ENCODE measurements at places on chromosomes 12 and 14. TPM values are rescaled to one million over a fixed set of nuclear protein-coding genes. Genes with fewer than 3 reads are reported as not detected.

DNA sequence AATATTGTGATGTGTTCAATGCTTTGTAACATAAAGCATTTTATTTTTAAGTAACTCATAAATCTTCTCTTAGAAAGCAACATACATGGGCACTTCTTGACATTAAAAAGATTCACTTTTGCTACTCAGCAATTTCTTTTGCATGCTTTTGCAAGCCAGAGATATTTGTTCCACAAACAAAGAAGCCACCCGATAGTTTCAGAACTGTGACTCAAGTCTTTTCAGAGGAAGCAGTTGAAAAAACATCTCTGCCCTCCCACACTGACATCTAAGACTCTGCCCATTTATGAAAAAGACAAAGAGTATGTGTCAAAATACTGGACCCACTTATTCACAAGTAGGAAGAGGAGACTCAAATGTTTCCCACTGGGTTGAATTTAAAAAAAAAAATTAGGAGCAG, 7.5 kb downstream of the APPL2 start:
- H3K4me3 ChIP-seq: no peak overlapping the region
- H3K27ac ChIP-seq: peak overlapping the region; percentile 80
- H3K4me1 ChIP-seq: peaks cover 94% of the 10 kb centered on the region

The GLS2 gene
- 12.6 TPM for total RNA-seq

DNA sequence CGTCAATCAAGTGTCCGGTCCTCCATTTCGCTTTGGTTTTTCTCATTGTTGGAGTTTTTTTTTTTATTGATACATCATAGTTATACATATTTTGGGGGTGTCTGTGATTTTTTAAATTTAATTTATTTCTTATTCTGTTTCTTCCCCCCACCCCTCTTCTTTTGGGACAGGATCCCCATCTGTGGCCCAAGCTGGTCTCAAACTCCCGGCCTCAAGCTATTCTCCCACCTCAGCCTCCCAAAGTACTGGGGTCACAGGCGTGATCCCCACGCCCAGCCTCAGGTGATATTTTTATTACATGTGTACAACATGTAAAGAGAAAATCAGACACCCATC, 51.3 kb upstream of the ZFP36L1 start:
- H3K4me3 ChIP-seq: peak overlapping the region; percentile 40
- no peak overlapping the region for H3K27ac ChIP-seq
- H3K27me3 ChIP-seq: no peaks in the 10 kb centered on the region
- H3K4me1 ChIP-seq: peaks cover 12% of the 10 kb centered on the region

The CLSTN3 gene
- total RNA-seq: 69.8 TPM

DNA sequence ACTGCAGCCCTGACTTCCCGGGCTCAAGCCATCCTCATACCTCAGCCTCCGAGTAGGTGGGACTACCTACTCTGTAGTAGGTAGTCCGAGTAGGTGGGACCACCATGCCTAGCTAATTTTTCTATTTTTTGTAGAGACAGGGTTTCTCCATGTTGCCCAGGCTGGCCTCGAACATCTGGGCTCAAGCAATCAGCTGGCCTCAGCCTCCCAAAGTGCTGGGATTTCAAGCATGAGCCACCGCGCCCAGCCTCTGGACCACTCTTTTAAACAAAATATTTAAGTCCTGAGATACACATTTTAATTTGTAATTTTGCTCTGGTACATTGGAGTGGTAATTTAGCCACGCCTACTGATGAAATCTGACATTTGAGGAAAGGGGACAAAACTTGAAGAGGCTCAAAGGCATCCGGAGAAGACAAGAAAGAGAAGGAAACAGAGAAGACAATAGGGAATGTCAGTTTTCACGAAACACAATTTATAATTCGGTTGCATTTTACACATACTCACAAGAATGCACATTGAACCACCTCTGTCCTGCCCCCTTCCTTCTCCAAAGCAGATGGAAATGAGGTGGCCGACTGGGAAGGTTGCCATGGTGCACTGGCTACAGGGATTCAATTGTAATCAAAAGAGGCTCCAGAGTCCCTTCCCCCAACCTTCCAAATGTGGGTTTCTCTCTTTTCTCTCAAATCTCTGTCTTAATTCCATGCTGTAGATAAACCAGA, 9.7 kb upstream of the TUBA1A start:
- no peaks in the 10 kb centered on the region for H3K36me3 ChIP-seq
- no peaks in the 10 kb centered on the region for H3K27me3 ChIP-seq
- peaks cover 20% of the 10 kb centered on the region for H3K4me1 ChIP-seq
- no peak for DNase-seq
- H3K4me3 ChIP-seq: no peak overlapping the region
- no peak overlapping the region for H3K27ac ChIP-seq

GRCh38 chr14:33475623-33476022, 475.3 kb downstream of the EGLN3 start:
- H3K4me1 ChIP-seq: no peaks in the 10 kb centered on the region
- H3K27me3 ChIP-seq: no peaks in the 10 kb centered on the region
- no peak overlapping the region for H3K27ac ChIP-seq
- no peak for DNase-seq
- H3K4me3 ChIP-seq: no peak overlapping the region

The KRT80 gene
- 293 TPM for total RNA-seq

DNA sequence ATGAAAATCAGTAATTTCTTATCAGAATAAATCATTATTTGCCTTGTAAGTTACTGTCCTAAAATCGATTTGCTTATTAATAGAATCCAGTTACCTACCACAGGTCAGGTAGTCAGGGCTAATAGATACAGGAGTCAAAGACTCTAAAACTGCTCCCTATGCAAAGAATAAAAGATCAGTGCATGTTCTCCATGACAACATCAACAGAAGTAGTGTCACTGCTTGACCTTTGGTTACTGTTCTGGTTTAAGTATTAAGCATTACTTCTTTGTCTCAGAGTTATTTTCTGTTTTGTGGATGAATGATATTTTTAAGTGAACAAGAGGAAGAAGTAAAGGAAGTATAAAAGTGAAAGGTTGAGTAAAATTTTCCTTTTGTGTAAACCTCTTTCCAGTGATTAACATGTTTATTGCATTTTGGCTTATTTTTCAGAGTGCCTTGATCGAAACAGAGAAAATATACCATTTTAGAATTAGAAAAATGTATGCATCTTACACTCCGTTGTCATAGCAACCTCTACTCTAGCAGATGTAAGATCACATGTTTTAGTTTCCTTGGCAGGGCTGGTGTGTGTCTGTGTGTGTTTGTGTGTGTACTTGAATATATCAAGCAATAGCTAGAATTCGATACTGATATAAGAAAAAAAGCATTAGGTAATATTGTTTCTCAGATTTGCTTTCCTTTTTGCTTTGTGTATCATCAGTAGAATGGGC, 44.7 kb downstream of the ABCD2 start:
- no peaks in the 10 kb centered on the region for H3K4me1 ChIP-seq
- H3K27me3 ChIP-seq: no peaks in the 10 kb centered on the region
- H3K27ac ChIP-seq: no peak overlapping the region
- DNase-seq: no peak
- H3K4me3 ChIP-seq: no peak overlapping the region

DNA sequence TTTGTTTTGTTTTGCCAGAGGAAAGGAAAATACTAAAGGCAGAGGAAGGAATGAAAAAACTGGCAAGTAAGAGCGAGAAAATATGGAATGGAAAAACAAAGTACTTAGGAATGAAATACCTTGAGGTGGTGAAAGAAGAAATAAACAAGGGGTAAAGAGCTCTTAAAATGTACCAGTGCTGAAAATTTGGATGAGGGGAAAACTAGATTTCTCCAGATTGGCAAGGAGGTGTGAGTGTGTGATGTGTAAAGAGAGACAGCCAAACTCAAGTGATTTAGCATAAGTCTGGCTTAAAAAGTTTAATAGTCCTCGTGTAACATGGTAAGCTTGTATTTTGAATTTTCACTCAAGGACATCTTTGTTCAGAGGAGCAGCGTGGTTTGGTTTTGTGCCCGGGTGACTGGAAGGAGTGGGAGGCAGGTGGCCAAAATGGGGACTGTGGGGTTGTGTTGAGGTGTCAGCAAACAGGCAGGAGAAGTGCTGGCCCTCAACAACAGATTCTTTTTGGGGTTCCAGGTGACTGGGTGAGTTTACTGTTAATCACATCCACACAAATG, 102.7 kb downstream of the DACT1 start:
- H3K36me3 ChIP-seq: no peaks in the 10 kb centered on the region
- no peaks in the 10 kb centered on the region for H3K4me1 ChIP-seq
- H3K27me3 ChIP-seq: no peaks in the 10 kb centered on the region
- no peak overlapping the region for H3K4me3 ChIP-seq

The AMHR2 gene
- not detected for total RNA-seq

- H3K27ac ChIP-seq: no peak overlapping the region
- H3K36me3 ChIP-seq: no peaks in the 10 kb centered on the region
- no peaks in the 10 kb centered on the region for H3K4me1 ChIP-seq
- H3K27me3 ChIP-seq: no peaks in the 10 kb centered on the region
- H3K4me3 ChIP-seq: no peak overlapping the region
Measured at GRCh38 chr12:69170293-69170692, 69.1 kb upstream of the CPSF6 start.

DNA sequence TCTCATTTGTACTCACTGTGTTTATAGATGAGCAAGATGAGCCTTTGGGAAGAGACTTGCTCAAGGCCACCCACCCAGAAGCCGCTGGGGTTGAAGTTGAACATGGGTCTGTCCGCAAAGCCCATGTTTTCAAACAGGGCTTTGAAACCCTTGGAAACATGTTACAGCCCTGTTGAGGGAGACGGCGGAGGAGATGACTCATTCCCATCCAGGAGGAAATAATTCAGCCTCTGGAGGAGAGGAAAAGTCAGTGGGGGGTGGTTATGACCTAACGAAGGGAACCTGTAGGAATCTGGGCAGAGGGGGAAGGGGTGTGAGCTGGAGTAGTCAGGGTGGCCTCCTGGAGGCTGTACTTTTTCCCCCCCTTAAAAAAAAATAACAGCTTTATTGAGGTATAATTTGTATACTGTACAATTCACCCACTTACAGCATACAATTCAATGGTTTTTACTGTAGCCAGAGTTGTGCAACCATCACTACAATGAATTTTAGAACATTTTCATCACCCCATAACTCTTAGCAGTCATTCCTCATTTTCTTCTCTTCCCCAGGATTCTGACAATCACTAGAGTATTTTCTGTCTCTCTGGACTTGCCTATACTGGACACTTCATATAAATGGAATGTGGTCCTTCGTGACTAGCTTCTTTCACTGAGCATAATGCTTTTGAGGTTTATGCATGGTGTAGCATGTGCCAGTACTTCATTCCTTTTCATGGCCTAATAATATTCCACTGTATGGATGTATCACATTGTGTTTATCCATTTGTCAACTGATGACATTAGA, 1.9 kb upstream of the RIN3 start:
- no peaks in the 10 kb centered on the region for H3K36me3 ChIP-seq
- peaks cover 28% of the 10 kb centered on the region for H3K4me1 ChIP-seq
- no peak overlapping the region for H3K27ac ChIP-seq
- no peaks in the 10 kb centered on the region for H3K27me3 ChIP-seq
- H3K4me3 ChIP-seq: no peak overlapping the region

The CISTR gene
- not detected for total RNA-seq

- DNase-seq: no peak
- no peaks in the 10 kb centered on the region for H3K27me3 ChIP-seq
- H3K4me3 ChIP-seq: no peak overlapping the region
- H3K36me3 ChIP-seq: peaks cover 8% of the 10 kb centered on the region
- H3K4me1 ChIP-seq: peaks cover 10% of the 10 kb centered on the region
- no peak overlapping the region for H3K27ac ChIP-seq
Measured at GRCh38 chr14:24246765-24247212, 4.4 kb upstream of the TINF2 start.

DNA sequence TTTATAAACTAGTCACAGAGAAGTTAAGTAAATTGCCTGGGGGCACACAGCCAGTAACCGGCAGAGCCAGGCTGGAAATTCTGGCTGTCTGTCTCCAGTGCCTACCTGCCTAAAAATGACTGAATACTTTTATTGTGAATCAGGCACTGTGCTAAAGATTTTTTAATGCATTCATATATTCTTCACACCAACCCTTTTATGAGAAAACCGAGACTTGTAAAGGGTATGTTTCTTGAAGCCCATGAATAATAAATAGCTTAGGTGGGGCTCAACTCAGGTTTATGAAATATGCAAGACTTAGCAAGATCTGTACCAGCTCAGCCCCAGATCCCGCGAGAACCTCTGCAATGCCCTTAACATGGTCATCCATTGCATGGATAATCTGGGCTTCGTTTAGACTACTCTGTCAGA, 60.8 kb downstream of the TMCC3 start:
- H3K27me3 ChIP-seq: no peaks in the 10 kb centered on the region
- H3K4me1 ChIP-seq: peaks cover 13% of the 10 kb centered on the region
- no peak overlapping the region for H3K27ac ChIP-seq
- no peak overlapping the region for H3K4me3 ChIP-seq
- no peak for DNase-seq
- no peaks in the 10 kb centered on the region for H3K36me3 ChIP-seq

DNA sequence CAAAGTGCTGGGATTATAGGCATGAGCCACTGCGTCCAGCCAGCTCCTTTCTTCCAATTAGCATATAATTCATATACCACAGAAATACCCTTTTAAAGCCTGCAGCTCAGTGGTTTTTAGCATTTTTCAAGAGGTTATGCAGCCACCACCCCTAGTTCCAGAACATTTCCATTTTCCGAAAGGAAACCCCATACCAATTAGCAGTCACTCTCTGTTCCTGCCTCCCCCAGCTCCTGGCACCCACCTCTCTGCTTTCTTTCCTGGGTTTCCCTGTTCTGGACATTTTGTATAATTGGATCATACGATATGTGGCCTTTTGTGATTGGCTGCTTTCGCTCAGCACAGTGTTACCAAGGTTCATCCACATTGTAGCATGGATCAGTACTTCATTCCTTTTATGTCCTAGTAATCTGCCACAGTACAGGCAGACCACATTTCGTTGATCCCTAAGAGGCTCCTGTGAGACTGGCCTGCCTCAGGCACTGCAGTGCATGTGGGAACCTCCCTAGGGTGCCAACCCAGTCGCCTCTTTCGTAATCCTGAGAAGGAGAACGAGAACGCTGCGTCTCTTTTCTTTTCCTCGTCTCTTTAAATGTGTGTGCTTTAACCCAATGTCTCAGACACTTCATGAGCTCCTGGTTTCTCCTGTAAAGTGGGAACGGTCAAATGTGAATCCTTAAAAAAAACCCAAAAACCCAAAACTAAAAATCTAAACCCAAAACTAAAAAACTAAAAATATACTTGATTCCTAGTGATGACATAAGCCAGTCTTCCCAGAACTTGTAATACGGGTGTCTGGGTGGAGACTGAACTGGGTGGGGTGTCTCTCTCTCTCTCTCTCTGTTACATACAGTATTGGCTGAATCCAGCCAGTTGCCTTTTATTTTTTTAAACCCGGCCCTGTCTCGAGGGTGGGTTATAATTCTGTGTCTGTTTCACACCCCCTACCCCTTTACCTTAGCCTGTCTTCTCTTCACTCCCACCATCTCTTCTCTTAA, 14.7 kb downstream of the AACS start:
- peak; percentile 79 for DNase-seq
- peak overlapping the region; percentile 77 for H3K27ac ChIP-seq
- H3K4me1 ChIP-seq: peaks cover 34% of the 10 kb centered on the region
- no peak overlapping the region for H3K4me3 ChIP-seq

The MGST1 gene
- 72.8 TPM for total RNA-seq

GRCh38 chr14:64409126-64409920, 21.2 kb downstream of the MTHFD1 start:
- H3K4me1 ChIP-seq: no peaks in the 10 kb centered on the region
- peaks cover 31% of the 10 kb centered on the region for H3K36me3 ChIP-seq
- no peak overlapping the region for H3K27ac ChIP-seq
- H3K27me3 ChIP-seq: no peaks in the 10 kb centered on the region
- no peak overlapping the region for H3K4me3 ChIP-seq

- H3K27me3 ChIP-seq: no peaks in the 10 kb centered on the region
- DNase-seq: no peak
- no peak overlapping the region for H3K4me3 ChIP-seq
- no peak overlapping the region for H3K27ac ChIP-seq
- H3K36me3 ChIP-seq: no peaks in the 10 kb centered on the region
Measured at GRCh38 chr12:24307153-24307552, 357.7 kb upstream of the SOX5 start.

The ADCY4 gene
- total RNA-seq: 4.4 TPM

- DNase-seq: no peak
- no peaks in the 10 kb centered on the region for H3K4me1 ChIP-seq
- no peaks in the 10 kb centered on the region for H3K36me3 ChIP-seq
- no peaks in the 10 kb centered on the region for H3K27me3 ChIP-seq
Measured at GRCh38 chr14:65772921-65773574, 360.5 kb downstream of the FUT8 start.

Data from suprapubic skin (tissue), 4 donors.